ENCODE measurements at places on chromosomes 7 and 10.

GRCh38 chr7:119571666-119572065 lies 701.3 kb upstream of the KCND2 start:
- no peak for DNase-seq

GRCh38 chr10:99767901-99768300 lies 14.5 kb upstream of the ABCC2 start:
- no peak for DNase-seq

DNA sequence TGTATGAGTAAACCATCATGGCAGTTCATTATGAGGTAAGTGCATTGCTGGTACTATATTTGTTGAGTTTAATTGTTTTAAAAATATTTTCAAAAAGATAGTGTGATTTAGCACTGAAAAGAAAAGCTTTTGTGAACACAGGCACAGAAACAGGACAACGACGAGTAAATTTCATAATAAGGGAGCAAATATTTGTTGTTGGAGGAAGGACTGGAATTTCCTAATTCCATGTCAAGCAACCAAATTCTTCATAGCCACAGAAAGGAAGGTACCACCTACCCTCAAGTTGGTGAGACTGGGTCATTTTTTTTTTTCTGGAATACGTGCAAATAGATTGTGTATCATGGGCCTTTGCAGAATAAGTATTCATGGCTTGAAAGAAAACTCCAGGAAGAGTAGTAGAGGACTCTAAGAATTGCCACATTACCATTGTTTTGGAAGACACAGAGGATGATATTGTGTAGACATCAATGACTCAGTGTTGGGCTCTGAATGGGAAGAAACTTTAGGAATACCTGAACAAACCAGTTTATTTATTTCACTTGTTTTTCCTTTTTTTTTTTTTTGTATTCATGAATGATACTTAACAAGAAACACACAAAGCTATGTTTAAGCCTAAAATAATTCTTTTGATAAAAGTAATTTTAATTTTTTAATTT lies 7.8 kb downstream of the UBE2D4 start:
- DNase-seq, result no peak

- DNase-seq, result no peak
Measured at GRCh38 chr7:52669031-52669430, 366.4 kb upstream of the POM121L12 start.

- no peak for DNase-seq
Measured at GRCh38 chr10:49309691-49310411, 10.9 kb downstream of the C10orf71 start.
